ENCODE measurements at places on chromosomes 12 and 14.

DNA sequence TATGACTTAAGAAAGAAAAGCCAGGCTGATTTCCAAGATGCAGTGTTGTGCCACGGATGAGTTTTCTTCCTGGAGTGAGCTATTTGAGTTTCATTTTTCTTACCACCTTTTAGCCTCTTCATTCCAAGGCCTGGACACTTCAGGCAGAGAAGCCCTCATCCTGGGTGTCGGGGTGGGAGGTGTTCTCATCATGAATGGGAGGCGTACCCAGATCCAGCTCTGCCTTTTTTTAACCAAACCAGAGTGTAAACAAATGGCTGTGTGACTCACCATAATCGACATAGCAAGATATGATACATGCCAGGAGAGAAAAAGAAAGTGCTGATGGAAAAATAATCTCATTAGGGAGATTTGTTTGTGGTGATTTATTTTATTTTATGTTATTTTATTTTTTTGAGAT lies 79.9 kb downstream of the ARF6 start:
- DNase-seq: peak; percentile 94

DNA sequence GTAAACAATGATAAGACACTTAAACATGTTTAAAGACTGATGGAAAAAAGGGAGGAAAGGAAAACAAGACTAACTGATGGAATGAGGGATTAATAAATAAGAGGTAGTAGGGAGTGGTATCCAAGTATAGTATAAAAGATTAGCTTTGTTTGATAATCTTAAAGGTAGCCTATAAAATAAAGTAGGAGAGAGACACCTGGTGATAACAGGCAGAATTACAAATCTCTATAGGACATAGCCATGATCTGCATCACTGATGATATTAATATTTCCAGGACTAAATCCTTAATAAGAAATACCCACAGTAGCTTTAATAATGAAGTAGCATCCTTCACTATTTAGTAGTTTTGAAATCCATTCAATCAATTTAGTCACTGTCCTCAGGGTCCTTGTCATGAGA lies 30.4 kb downstream of the DLGAP5 start:
- DNase-seq: peak; percentile 77

DNA sequence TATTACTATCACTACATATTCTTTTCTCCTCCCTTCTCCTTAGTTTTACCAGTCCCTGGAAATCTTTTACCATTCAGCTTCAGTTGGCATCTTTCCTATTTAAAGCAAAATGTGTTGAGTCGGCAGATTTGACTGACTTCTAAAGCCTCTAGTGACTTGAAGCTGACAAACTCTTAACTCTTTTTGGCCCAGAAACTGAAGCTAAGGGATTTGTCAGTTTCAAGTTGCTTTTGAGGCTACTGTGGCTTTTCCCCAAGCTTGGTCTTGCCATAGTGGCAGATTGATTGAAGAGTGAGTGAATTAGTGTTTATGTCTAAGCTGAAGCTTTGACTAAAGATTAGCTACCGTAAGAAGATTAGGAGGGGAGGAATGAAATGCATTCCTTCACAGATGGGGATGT lies 104.0 kb downstream of the ETNK1 start:
- DNase-seq: peak; percentile 49

DNA sequence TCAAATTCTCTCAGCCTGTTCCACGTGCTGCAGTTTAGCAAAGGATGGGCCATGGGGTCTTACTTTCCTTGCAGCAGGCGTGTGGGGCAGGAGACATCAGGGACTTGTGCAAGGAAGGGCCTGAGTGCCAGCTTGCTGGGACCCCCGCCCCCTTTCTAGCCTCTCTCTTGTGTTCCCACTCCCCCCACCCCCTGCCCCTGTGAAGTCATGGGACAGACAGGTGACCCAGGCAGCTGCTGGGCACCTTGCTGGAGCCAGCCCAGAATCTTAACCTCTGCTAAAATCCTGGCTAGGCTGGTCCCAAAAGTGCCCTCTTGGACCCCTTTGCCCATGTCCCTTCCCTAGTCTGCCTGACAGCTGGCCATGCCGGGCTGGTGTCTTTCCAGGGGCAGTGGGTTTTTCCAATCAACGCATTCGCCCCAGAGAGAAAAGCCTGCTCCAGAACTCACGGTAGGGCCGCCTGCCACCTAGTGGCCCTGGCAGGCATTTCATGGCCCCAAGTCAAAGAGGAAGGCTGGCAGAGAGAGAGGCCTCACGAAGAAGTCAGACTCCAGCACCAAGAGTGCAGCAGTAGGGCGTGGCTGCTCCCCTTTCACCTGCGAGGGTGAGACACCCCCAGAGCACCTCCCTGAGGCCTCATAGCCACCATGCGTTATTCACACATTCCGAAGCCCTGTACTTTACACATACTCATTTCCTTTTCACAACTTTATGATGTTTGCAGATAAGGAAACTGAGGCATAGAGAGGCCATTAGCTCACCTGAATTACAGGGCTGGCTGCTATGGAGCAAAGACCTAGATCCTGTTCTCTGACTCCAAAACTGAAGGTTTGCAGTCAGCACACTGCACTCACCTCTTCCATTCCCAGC lies 67.4 kb downstream of the LGMN start:
- peak; percentile 38 for DNase-seq

GRCh38 chr12:65784289-65785015 lies 39.8 kb upstream of the HMGA2 start:
- no peak for DNase-seq

DNA sequence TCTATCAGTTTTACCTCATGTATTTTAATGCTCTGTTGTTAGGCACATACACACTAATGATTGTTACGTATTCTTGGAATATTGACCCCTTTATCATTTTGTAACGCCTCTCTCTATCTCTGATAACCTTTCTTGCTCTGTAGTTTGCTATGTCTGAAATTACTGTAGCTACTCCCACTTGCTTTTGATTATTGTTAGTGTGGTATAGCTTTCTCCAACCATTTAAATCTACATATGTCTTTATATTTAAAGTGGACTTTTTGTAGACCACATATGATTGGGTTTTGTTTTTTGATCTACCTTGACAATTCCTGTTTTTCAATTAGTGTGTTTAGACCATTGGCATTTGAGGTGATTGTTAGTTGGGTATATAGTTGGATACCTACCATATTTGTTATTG lies 43.4 kb downstream of the CRADD start:
- DNase-seq: no peak

GRCh38 chr12:95857156-95857555 lies 1.6 kb upstream of the SNRPF start:
- DNase-seq: no peak

DNA sequence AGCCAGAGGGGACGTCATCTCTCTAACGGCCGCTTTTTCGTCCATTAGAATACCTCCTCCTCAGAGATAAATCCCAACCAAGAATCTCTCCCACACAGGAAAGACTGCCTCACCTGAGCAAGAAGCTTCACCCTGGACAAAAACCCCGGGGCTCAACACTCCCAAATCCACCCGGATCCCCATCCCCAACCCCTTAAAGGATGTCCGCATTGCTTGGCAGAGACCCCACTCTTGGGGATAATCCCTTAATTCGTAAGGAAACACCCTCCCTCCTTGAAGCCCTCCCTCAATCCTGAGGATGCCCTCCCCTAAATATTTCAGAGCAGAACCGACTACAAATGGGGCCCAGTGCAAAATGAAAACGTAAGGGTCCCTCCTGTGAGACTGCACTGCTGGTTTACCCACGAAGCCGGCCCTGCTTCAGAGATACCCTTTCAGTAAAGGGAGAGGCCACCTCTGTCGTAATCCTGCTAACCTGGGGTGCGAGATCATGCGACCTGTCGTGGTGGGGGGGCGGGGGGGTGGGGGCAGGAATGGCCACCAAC lies 655 bp upstream of the DYNLL1 start:
- DNase-seq: no peak

- no peak for DNase-seq
These were observed 4.1 kb downstream of the CD163L1 start for GRCh38 chr12:7439579-7440505.

DNA sequence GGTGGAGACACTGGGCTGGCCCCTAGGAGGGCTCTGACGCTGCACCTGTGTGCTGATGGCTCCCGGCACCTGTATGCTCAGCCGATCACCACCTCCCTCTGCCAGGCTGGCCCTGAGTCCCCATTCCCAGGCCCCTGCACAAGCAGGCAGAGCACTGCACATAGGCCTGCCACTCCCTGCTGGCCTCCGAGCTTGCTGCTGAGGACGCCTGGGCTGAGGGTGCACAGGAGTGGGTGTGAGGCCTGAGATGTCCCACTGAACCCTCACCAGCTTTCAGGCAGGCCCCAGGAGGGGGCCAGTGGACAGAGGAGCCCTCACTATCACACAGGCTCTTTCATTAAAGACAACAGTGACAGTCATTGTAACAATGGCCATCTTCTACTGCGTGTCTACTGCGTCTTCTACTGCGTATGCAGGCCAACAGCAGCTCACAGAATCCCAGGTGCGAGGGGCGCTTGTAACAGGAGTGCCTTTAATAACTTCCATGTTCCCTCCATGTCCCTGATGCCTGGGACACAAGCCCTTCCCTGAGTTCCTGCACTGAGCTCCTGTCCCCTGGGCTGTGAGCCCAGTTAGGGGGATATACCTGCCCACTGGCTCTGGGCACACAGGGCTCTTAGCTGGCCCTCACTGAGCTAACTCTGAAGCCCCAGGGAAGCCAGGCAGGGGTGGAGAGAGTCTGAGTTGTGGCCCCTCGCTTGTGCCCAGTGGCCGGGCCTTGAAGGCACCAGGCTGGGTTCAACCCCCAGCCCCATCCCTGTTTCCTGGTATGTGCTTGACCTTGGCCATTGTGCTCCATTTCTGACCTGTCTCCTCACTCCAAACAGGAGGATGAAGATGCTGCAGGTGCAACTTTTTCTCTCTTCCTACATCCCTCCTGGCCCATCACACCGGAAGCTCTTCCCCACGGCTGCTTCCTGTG lies 71.3 kb downstream of the PRIMA1 start:
- DNase-seq: no peak

DNA sequence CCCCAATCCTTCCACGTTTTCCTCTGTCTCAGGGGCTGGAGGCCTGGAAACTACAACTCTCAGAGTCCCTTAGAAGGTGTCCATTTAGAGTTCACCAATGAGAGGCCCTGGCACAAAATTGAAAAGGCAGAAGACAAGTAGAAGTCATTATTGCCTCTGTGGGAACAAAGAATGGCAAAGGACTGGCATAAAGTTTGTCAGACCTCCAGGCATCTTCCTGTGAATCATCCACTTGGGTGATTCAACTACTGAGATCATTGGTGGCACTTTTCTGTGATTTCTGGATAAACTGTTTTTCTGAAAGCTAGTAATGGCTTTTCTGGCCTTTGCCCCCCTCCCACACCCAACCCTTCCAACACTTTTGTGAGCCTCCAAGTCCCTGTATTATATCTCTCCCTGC lies 42.6 kb upstream of the C12orf42 start:
- DNase-seq: no peak

DNA sequence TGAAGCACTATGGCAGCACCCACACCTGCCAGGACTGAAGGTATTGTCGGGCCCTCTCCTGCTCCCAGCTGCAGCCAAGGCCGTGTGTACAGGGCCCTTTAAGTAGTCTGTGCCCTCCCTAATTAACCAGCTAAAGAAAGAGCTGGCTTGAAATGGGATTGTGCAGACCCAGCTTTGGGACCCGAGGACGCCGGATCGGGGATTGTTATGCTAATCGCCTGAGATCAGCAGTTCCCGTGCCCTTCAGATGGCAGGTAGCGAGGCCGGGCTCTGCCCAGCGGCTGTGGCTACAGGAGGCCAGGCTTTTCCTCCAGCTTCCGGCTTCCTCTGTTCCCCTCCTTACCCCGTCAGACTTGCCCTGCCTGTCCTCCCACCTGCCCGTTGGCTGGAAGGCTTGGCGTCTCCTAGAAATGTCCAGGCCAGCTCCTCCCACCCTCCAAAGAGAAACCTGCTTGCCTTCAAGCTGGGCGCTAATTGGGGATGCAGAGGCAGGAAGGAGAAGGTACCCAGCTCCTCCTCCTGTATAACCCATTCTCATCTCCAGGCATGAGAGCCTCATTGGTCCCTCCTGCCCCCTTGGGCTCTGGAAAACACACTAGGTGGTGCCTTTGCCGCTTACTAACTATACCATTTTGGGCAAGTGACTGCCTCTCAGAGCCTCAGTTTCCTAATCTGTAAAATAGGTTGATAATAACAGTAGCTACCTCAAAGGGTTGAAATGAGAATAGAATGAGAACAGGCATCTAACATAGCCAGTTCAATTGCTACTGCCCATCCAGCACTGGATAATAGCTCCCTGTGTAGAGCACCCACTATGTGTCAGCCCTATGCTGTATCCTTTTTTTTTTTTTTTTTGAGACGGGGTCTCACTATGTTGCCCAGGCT lies 25.8 kb upstream of the MSI1 start:
- DNase-seq: peak; percentile 11

DNA sequence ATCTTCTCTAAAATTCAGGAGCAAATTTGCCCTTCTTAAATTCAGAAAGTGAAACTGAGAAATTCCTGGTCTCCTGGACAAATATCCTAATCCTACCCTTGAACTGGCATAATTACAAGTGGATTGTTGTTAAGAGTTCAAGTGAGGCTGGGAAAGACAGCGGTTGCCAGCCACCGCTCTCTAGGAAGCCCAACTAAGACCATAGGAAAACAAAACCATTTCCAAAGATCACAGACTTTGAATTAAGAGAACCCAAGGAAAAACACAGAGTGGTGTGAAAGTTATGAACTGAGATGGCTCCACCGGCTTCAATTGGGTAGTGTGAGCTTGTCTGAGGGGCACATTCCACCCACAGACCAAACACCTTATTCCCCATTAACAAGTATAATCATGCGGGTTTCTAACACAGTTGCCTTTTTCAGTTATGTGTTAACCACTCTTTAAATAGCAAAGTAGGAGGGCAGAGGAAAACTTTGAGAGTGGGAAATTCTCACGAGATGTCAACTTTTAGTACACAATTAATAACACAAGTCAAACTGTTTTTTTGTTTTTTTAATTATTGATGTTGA lies 1628.8 kb upstream of the SEL1L start:
- DNase-seq: no peak

GRCh38 chr14:91418387-91419043 lies 895 bp upstream of the CCDC88C start:
- peak; percentile 25 for DNase-seq

Measured in kidney glomerular epithelial cell (primary cell).